ENCODE measurements at places on chromosomes 12 and 14. TPM values are rescaled to one million over a fixed set of nuclear protein-coding genes. Genes with fewer than 3 reads are reported as not detected.

Gene SLC24A4
- not detected for total RNA-seq

Gene AICDA
- not detected for total RNA-seq

Gene C3AR1
- 0.63 TPM for total RNA-seq

Gene PTPRQ
- not detected for total RNA-seq

Gene KLRC2
- total RNA-seq = 0.47 TPM

Gene ANKS1B
- 0.16 TPM for total RNA-seq

Gene CEP170B
- total RNA-seq = 6.9 TPM

Gene PAX9
- not detected for total RNA-seq

Gene CATSPERB
- 0.08 TPM for total RNA-seq

Gene DEGS2
- total RNA-seq = 0.40 TPM

Gene SMOC1
- total RNA-seq = 0.30 TPM

Gene C12orf54
- not detected for total RNA-seq

Gene RAB5B
- total RNA-seq = 18.5 TPM

Gene SLCO1B3
- total RNA-seq = not detected

Gene CLEC4C
- total RNA-seq = not detected

Gene FAM181A
- not detected for total RNA-seq

Gene KRT71
- not detected for total RNA-seq

Gene CLEC1B
- total RNA-seq = not detected

Gene SPSB2
- total RNA-seq = 8.5 TPM

Gene KRAS
- 18.3 TPM for total RNA-seq

Gene NOPCHAP1
- total RNA-seq = 39.0 TPM

Gene MYO1H
- not detected for total RNA-seq

Gene ASB2
- 9.8 TPM for total RNA-seq

Gene RPL10L
- total RNA-seq = not detected

Gene KRT72
- 0.38 TPM for total RNA-seq

Gene MYH6
- total RNA-seq = not detected

Gene CELA1
- total RNA-seq = not detected

Gene RNASE13
- not detected for total RNA-seq

Gene SLC38A4
- total RNA-seq = 0.21 TPM

Gene ANO4
- total RNA-seq = not detected

Gene TEX22
- total RNA-seq = 1.2 TPM

Gene ZNF664
- total RNA-seq = 64.3 TPM

Gene PGF
- total RNA-seq = 0.18 TPM

Gene FLVCR2
- total RNA-seq = 5.3 TPM

Gene AQP5
- not detected for total RNA-seq

Gene RPGRIP1
- 0.08 TPM for total RNA-seq

Gene CLEC2D
- total RNA-seq = 282 TPM

Gene C12orf60
- total RNA-seq = 1.4 TPM

Gene LTA4H
- 82.7 TPM for total RNA-seq

Gene TOMM20L
- not detected for total RNA-seq

Gene SDR9C7
- total RNA-seq = not detected

Gene AJUBA
- 3.8 TPM for total RNA-seq

Gene NTN4
- total RNA-seq = 0.16 TPM

Gene SH2B3
- 37.8 TPM for total RNA-seq

Gene HOXC4
- total RNA-seq = 0.29 TPM

Gene TTC8
- total RNA-seq = 3.8 TPM

Gene GPR135
- 0.53 TPM for total RNA-seq

Gene DEPDC4
- total RNA-seq = 0.53 TPM

Measured in activated T-cell treated with anti-CD3 and anti-CD28 coated beads, Interleukin-2, amount 50 U/mL, for 4 hours (primary cell).